ENCODE measurements at places on chromosomes 1 and 21.

- no peak for DNase-seq
Measured at GRCh38 chr1:44305962-44306422, 49.1 kb downstream of the ERI3 start.

GRCh38 chr1:230429067-230429735 lies 3.1 kb upstream of the PGBD5 start:
- DNase-seq: no peak

GRCh38 chr1:238960071-238960470 lies 426.3 kb upstream of the CHRM3 start:
- no peak for DNase-seq

- no peak for DNase-seq
Measured at GRCh38 chr1:54970901-54971300, 9.5 kb upstream of the TMEM61 start.

GRCh38 chr1:147618077-147618569 lies 52.2 kb downstream of the ACP6 start:
- no peak for DNase-seq

Data from SHP77 (cell line).